HS-5 (cell line): ENCODE measurements at places on chromosomes 7 and 10.
A peak's percentile ranks its signal among the peaks of the same experiment; 100 is the strongest.

DNA sequence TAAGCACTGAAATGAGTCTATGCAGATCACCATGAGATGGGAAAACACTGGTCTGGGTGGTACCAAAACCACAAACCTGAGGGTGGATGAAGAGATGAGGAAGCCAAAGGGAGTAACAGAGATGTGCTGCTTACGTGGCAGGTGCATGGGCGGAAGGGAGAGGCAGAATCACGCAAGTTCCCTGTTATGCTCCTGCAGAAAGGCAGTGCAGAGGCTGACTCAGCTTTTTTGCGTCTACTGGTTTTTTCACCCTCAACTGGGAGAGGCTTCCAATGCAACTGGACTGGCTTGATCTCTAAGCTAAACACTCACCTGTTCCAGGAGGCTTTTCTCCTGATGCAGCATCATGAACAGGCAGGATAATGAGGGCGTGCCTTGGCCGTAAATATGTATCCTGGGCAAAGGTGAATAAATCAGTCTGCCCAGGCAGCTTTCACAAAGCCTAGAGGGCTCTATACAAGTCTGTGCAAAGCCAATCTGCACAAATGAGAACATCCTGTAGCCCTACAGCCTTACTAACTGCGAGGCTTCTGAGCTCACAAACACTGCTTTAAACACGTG is 95.4 kb upstream of the AFAP1L2 start:
- DNase-seq: no peak

DNA sequence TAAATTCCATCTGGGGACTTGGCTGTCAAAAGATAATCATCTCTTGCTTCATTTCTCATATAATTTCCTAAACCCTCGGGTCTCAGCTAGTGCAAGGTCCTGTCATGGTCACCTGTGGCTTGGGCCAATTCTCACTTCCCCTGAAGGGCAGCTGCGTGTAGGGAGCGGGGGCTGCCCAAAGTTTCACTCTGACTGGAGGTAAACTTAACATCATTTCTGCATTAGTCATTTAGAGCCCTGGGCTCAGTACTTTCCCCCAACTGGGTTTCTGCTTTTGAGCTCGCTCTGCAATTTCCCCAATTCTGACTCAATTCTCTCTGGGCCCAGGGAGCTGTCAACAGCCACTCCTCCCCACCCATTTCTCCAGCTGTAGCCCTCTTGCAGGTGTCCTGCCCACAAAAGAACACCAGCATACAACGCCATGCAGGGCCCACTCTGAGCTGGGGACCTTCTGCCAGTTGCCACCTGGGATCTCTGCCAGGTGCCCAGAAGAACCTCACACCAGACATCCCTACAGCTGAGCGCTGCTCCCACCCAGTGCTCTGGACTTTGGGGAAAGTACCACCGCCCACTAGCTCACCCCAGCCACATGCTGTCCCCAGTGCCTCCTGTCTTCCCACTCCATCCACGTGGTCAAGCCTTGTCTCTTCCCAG is 37.9 kb downstream of the VOPP1 start:
- peak; percentile 46 for DNase-seq

DNA sequence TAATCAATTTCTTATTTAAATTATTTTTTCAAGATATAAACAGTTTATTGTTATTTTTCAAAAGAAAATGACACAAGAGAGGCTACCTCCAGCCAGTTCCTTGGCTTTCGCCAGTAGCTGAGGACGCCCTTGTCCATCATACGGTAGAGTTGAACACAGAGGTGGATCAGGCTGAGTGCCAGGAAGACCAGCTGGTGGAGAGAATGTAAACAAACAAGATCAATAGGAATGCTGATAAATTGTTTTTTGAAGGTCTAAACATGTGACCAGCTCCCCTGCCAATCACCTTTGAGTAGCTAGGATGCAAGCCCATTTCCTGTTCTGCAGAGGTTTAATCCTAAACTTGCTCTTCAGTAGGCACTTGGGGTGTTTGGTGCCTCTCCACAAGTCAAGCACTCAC is 138.9 kb downstream of the PKD1L1 start:
- no peak for DNase-seq

- DNase-seq: no peak
Measured at GRCh38 chr10:8102708-8103401, 48.4 kb downstream of the GATA3 start.

DNA sequence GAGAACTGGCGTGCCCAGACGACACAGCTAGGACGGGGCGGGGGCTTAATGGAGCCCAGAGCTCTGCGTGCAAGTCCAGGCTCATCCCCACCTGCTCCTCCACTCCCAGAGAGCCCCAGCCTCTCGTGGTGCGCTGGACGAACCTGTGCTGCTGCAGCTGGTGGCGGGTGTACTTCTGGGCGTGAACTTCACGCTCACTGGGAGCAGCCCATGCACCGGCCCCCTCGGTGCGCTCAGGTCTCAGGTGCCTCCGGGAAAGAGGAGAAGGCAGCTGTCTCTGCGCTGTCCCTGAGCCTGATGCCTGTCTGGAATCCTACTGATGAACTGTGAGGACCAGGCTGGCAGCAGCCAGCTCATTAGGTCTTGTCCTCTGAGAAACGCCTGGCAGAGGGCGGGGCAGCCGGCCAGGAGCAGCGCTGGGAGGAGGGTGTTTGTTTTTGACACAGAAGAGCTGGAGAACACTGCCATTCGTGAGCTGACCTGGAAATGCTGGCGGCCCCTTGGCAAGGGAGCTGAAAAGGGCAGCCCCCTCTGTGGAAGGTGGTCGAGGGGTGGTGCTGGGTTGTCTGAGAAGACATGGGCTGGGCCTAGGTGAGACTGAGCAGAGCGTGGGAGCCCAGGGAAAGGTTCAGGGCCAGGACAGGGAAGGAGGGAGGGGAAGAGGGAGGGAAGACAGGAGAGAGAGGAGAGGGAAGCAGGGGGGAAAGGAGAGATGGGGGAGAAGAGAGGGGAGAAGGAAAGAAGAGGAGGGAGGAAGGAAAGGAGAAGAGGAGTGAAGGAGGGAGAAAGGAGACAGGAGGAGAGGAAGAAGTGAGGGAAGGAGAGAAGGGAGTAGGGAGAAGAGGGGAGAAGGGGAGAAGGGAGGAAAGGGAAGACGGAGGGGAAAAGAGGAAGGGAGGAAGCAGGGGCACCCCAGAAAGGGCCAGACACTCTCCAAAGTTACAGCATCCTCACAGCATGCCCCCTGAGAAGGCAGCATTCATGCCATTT is 53.5 kb upstream of the TNS3 start:
- no peak for DNase-seq

- DNase-seq: no peak
Measured at GRCh38 chr7:25894002-25894901, 257.7 kb upstream of the NFE2L3 start.

GRCh38 chr10:27569946-27570345 is 65.8 kb downstream of the RAB18 start:
- DNase-seq: no peak

GRCh38 chr10:88895250-88895649 is 15.2 kb downstream of the STAMBPL1 start:
- no peak for DNase-seq

DNA sequence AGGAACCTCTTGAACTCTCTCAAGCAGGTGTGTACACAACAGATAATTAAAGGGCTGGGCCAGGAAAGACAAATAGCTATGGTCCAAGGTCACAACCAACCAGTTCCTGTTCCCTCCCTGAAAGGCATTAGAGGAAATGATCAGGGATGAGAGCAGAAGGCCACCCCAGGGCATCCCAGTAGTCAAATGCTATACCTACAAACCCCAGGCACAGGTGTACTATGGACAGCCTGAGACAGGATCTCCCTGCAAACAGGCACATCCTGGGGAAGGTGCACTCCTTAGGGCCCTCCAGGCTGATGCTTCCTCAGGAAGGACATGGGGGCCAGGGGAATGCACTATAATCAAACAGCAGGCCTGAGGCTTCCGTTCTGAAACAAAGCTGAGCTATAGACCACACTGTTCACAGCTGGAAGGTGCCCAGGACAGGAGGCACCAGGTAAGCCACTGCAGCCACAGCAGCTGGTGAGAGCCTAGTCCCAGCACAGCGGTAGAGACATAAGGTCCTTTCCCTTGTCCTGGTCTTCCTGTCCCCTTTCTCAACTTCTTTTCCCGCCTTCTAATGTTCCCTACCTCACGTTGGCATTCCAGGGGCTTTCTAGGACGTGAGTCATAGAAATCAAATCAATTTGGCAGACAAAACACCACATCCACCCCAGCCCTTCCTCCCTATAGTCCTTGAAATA is 13.3 kb downstream of the PARP12 start:
- DNase-seq: no peak
